ENCODE measurements at places on chromosomes 5 and 9.

GRCh38 chr9:91187311-91187964 lies 174.3 kb downstream of the AUH start:
- no peak for DNase-seq

GRCh38 chr9:106619211-106619610 lies 243.8 kb upstream of the ZNF462 start:
- no peak for DNase-seq

GRCh38 chr5:79025054-79025472 lies 40.0 kb upstream of the ARSB start:
- no peak for DNase-seq

- DNase-seq, result no peak
Measured at GRCh38 chr5:139710319-139711066, 62.3 kb downstream of the CXXC5 start.

DNA sequence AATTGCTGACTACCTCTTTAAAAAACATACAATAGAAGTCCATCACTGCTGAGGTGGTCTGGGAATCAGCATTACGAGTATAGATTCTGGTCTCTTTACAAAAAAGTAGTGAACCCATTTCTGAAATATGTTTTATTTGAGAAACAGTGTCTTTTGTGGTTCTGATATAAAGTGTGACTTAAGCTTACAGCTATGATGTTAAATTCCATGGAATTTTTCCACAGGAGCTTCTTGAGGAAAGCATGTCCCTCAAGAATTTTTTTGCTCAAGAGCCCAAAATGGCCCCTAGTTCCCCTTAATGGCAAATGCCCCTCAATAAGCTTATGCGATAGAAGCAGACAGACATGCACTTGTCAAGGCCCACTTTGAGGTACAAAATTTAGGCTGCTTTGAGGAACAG lies 265.7 kb downstream of the FAM170A start:
- no peak for DNase-seq

Data from cardiac septum (tissue), 1 donor.